Urinary bladder (tissue), 4 donors: ENCODE measurements at places on chromosomes 5 and 9. TPM values are rescaled to one million over a fixed set of nuclear protein-coding genes. Genes with fewer than 3 reads are reported as not detected.

The RETREG1 gene
- total RNA-seq, result 13.4 TPM

The SLF1 gene
- total RNA-seq, result 27.3 TPM

The IRX2 gene
- total RNA-seq, result 0.58 TPM

DNA sequence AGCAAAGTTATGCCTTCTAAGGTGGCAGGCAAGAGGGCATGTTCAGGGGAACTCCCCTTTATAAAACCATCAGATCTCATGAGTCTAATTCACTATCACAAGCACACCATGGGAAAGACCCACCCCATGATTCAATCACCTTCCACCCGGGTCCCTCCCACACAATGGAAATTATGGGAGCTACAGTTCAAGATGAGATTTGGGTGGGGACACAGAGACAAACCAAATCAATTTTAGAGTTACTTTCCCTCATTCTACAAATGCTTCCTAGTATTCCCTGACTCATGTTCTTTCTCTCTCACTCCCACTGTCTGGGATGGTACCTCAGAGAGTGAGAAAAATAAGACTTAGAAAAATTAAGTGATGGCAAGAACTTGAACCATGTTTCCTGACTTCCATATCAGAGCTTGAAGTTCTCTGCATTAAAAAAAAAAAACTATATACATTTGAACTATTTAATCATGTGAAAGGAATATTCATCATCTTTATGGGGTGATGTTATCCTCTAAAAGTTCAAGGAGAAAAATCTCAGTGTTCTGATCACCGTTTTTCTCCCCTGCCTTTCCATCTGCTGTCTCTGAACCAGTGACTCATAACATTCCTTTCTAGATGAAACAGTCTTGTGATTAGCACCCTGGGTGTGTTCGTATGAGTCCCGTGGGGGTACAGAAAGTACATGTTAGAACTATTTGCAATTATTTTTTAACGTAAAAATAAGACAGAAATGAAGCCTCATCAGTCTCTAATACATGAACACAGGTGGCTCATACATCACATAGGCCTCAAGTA is 282.9 kb downstream of the SLF1 start:
- DNase-seq, result no peak

DNA sequence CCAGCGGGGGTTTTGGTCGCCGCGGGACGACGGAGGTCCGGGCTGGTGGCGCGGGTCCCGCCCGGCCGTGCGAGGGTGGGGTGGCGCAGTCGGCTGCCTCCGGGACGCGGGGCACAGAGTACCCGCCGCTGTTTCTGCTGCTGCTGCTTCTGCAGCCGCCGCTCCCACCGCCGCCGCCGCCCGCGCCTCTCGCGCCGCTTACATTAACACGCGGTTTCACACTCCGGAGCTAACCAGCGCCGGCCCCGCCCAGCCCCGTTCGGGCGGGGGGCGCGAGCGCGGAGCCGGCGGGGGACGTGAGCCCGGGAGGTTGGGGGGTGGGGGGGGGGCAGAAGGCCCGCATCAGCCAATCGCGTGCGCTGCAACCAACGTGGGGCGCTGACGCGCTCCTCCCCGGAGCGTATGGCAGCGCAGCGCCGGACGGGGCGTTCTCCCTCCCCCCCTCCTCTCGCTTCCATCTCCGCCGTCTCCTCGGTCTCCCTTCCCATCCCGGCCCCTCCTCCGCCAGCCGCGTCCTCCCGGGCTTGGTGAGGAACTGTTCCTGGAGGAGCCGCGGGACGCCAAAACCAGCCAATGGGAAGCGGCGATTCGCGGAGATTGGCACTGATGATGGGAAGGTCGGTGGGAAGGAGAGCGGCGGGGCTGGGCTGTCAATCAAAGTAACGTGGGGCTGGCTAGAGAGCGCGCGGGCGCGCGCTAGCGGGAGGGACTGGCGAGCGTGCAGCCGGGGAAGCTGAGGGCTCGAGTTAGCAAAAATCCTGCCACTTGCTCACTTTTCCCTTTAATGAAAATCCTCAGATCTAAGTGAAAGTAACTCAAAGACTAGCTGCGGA is at the start of gene TLE1:
TLE1 (minus strand) TSS at position 205 of the 833 bp plus-strand sequence. CDS start 1,307 bp downstream, outside the sequence.
- peak; percentile 98 for DNase-seq

- DNase-seq, result no peak
Measured at GRCh38 chr5:91166059-91166807, 216.9 kb downstream of the ARRDC3 start.

DNA sequence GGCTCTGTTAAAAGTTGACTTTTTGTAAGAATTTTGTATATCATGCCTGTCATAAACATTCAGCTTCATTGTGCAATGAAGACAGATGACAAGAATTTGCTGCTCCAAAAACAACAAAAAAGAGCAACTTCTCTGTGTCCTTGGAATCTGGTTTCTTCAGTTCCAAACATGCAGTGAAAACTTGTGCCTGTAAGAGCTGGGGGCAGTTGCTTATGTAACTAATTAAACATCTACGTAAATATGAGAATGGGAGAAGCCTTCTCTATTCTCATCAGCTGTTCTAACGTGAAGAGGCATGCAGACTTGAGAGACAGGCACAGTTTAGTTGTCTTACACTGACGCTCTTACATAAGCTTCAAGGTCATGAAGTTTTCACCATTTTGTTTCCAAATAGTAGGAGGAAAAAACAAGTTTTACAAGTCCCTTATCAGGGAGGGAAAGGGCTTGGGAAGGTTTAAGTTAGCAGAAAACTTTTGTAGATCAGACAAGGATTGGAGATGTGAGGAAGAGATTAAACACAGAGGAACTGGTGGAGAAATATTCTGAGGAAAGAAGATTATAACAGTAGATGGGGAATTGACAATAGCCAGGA is 170.4 kb downstream of the RFK start:
- DNase-seq, result peak; percentile 15

GRCh38 chr5:169527863-169528262 is 55.7 kb upstream of the SPDL1 start:
- no peak for DNase-seq

DNA sequence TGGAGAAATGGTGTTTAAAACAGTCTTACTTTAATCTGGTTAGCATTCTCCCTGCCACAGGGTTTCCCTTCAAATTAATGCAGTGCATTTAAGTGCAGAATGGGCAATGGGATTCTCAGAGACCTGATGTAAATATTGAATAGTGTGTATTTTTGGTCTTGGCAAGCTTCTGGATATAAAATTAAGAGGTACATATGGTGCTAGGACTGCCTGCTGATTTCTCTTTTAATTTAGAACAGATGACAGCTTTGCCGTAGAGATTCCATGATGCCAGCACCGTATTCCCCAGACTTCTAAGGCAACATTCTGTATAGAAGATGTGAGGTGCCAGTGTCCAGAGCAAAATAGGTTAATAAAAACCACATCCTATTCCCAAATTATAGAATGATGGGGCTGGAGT is 1.9 kb downstream of the MTAP start:
- no peak for DNase-seq

DNA sequence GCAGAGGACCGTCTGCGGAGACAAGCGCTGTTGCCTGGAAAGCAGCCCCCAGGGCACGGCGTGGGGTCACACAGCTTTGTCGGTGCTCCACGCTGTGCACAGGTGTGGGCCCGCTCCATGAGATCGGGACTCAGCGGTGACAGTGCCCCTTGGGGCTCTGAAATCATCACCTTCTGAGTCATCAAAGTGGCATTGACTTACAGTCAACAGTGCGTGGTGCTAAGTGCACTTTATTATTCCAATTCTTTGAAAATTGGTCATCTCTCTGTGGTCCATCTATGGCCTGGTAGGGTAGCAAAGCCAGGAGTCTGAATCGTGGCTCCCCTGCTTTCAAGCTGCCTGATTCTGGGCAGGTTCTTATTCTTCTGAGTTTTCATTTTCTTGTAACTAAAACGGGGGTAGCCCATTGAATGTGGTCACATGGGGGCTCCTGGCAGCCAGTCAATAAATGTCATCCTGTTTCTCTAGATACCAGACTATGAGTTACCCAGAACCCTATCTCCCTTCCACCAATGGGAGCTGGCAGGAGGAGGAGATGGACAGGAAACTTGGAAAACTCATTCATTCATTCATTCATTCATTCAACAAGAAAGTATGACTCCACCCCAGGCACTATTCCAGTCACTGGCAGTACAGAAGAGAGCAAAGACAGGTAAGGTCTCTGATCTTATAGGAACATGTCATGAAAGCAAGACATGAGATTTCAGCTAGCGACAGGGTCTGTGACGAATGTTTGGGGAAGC is 20.3 kb upstream of the UNC5A start:
- no peak for DNase-seq

DNA sequence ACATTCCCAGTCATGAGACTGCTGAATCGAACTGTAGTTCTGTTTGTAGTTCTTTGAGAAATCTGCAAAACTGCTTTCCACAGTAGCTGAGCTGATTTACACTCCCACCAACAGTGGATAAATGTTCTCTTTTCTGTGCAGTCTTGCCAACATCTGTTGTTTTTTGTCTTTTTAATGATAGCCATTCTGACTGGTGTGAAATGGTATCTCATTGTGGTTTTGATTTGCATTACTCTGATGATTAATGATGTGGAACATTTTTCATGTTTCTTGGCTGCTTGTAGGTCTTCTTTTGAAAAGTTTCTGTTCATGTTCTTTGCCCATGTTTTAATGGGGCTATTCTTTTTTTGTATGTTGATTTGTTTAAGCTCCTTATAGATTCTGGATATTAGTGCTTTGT is 187.3 kb upstream of the TLE4 start:
- no peak for DNase-seq

- no peak for DNase-seq
Measured at GRCh38 chr9:37218800-37219425, 98.5 kb downstream of the ZCCHC7 start.

- DNase-seq, result no peak
Measured at GRCh38 chr5:102595332-102595731, 96.5 kb upstream of the SLCO6A1 start.

GRCh38 chr5:135553688-135554462 is 18.1 kb upstream of the NEUROG1 start:
- DNase-seq, result no peak

GRCh38 chr5:152335461-152335860 is 69.6 kb downstream of the NMUR2 start:
- no peak for DNase-seq

DNA sequence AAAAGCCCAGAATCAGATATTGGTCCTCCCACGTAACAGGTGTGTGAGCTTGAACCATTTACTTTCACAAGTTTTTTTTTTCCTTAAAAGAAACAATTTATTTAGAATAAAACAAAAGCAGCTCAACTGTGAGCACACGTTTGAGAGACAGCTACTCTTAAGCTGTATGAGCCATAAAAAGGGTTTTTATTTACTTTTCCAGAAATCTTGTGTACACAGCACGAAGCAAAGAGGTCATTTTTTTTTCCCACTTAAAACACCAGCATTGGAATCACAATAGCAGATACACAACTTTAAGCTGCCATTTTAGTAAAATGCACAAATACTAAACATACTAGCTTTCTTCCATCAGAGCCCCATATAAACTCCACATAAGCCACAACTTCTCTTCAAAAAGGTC is 44.6 kb downstream of the JAKMIP2 start:
- no peak for DNase-seq

DNA sequence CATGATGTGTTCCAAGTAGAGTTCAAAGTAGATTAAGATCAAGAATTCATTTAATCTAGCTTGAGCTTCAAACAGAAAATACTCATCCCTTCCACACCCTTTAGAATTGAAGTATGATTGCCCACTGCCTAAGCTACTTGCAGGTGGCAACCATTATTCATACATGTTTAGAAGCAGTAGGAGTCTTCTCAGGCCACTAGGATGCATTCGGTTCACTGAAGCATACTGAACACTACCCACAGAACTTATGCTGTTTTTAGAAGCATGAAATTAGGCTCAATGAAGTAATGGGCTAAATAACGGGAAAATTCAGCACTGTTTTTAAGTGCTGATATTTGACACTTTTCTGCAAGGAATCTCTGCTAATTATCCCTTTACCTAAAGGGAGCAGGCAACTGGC is 263.4 kb downstream of the DEPDC1B start:
- DNase-seq, result no peak

DNA sequence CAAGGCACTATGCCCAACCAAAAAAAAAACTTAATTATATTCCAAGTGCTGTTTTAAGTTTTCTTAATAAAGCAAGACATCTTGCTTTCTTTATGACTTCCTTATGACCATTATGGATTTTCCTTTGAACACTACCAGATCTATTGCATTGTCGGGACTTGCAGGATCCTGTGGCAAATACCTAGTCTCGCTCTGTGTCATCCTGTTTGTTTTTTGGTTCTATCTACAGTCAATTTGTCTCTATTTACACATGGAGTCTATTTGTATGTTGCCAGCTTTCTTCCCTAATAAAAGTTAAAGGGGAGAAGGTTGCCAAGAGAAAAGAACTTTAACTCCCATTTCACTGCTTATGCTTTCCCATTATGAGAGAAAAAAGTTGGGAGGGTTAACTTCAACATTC is 4.9 kb downstream of the HINT1 start:
- DNase-seq, result no peak
